ENCODE measurements at places on chromosomes 7 and 10.

GRCh38 chr10:49141541-49142332, 7.9 kb upstream of the FAM170B start:
- DNase-seq, result no peak

DNA sequence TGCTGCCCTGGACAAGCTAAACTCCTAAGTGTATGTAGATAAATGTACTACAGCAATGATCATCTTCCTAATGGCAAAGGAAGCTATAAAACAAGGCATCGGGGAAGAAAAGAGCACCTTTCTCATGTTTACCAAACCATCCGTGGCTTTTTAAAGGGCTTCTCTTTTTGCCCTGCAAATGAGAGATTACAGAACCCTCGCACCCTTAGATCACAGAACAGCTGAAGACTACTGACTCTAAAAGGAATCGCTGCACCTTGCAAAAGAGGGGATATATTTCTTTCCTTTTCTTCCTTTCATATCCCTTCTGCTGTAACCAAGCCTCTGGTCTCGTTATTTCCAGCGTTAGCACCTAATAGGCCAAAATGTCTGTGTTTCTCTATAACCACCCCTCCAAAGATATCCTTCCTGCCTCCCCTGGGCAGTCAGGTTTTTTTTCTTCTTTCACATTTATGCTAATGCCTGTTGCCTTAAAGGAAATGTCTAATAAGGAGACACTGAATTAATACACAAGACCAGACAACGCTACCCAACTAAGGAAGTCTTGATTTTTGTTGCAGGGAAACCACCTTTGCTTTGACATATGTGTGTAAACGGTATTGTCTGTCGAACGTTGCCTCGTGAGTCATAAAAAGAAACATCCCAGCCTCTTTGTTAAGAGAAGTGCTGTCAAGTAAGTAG, 10.5 kb downstream of the ST8SIA6 start:
- DNase-seq, result no peak

DNA sequence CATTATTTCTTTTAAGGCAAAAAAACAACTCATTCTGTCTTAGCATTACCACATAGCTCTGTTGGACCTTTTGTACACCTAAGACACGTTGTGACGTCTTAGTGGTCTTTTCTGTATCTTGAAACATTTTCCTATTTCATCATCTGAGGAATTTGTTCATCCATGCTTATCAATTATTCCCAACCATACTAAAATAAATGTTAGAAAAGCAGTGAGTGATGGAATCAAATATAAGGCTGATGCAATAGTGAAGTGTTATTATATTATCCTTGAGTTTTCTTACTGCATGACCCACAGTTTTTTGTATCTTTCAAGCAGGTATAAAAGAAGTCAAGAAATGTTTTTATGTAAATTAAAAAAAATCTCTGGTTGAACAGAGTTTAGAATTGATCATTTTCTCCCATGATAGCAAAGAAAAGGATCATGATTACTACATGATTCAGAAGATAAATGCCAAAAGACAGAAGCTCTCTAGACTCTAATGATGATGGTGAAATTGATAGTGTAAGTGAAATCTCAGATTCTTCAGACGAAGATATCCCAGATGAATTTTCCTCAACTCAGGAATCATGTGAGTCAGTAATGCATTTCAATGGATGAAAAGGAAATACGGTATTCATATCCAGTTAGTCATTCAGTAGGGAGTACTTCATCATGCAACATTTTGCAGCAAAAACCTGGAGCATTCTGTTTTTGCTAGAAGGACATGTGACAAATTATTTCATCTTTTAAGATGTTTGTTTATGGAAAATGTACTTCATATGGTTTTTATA, 51.4 kb downstream of the CELF2 start:
- DNase-seq, result no peak

GRCh38 chr7:2040201-2040892, 192.4 kb downstream of the MAD1L1 start:
- DNase-seq, result no peak

GRCh38 chr10:71128311-71128980, 83.9 kb upstream of the UNC5B start:
- no peak for DNase-seq

DNA sequence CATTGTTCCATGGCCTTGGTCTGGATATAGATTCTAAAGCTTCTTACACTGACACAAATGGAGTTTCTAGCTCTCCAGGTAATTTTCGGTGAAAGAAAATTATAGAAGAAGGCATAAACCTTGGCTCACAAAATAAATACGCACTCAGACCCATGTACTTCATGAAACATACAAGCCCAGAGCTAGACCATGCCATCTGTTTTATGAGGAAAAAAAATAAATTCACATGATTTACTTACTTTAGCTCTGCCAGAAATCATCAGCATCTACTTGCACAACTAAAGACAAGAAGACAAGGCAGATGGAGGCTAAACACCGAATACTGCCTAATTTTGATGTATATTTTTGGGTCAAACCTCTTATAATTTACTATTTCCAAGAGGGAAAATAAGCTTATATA, 197.4 kb upstream of the KLF14 start:
- DNase-seq, result no peak

DNA sequence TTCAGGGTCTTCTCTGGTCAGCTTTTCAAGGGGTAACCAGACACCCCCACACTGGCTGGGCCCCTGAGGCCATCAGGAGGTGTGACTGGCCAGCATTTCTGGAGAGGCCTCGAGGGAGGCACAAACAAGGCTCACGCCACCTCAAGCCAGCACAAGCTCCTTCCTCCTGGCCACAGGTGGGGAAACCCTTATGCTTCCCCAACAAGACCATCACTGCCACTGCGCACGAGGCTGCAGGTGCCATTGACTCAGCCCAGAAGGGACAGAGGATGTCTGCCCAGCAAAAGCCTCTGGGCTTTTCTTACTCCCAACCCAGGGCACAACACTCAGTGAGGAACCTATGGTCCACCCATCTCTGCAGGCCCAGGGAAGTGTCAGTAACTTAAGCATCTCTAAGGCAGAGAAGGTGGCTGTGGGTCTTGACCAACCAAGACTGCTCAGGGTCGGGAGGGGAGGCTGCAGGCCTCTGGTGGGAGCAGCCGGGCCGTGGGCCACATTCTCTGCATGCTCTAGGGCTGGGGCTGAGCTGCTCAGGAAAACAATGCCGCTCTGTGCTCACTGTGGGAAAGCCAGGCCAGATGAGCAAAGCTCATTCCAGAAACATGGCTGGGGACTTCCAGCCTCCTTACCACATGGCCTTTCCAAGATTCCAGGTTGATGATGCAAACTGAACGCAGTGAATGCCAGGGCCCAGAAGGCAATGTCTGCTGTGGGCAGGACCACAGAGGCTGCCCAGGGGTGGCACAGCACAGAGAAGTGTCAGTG, 24.2 kb upstream of the RASSF4 start:
- no peak for DNase-seq

DNA sequence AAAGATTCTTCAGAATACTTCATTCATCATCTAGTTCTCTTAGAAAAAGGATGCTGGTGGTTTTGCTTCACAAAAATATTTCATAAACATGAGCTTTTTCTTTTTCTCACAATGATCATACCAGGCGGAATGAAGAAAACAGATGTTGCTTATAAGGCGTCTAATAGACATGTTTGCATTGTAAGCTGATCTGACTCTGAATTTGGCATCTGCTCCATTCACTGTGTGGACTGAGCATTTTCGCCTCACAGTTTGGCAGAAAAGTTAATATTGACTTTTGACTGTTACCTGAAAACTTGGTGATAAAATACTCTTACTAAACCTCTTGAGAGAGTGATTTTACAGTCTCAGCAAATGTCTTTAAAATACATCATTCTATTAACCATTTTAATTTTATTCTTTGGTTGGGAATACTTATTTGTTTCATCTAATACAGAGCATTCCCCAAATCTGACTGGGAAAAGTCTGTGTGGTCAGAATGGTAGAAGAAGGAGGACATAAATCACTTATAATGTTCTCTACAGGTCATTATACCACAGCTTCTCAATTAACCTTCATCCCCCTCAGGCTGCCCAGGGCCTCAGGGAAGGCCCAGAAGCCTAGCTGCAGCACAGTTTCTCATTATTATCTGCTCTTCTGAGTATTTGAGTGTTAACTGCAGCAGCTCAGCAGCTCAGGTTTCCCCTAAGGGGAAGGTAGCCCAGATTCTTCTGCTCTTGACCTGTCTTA, 121.6 kb upstream of the KAT6B start:
- peak; percentile 58 for DNase-seq

DNA sequence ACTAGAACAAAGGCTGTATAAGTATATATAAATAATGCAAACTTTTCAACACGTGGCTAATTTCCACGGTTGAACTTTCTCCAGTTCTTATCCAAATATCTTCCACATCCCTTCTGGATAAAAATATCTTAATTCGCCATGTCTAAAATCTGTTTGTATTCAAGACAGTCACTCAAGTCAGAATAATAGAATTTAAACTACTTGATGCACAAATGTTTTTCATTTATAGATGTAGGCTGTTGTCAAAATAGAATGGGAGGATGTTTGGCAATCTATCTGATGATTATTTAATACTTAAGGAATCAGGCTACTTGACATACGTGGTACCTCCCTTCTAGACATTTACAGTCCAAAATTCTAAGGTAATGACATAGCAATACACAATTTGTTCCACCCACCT, 204.3 kb downstream of the TWIST1 start:
- no peak for DNase-seq

- no peak for DNase-seq
Observed at GRCh38 chr10:133224756-133225372, 5.2 kb upstream of the UTF1 start.

GRCh38 chr7:26497801-26498596, 206.3 kb downstream of the SNX10 start:
- no peak for DNase-seq

DNA sequence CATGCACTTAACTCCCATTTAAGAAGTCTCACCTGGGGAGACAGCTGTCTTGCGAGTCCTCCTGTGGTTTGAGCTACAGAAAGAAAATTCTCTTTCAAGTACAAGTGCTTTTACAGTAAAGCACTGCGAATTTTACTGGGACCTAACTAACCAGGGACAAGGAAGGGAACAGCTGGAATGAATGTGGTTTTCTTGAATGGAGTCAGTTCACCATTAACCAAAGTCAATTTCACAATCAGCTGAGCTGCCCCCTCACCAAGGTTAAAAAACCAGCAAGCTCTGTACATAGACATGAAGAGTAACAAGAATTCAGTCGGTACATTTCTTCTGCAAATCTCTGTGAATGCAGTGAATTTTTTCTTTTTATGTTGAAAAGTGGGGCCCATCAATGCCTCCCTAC, 56.3 kb downstream of the GFRA1 start:
- no peak for DNase-seq

DNA sequence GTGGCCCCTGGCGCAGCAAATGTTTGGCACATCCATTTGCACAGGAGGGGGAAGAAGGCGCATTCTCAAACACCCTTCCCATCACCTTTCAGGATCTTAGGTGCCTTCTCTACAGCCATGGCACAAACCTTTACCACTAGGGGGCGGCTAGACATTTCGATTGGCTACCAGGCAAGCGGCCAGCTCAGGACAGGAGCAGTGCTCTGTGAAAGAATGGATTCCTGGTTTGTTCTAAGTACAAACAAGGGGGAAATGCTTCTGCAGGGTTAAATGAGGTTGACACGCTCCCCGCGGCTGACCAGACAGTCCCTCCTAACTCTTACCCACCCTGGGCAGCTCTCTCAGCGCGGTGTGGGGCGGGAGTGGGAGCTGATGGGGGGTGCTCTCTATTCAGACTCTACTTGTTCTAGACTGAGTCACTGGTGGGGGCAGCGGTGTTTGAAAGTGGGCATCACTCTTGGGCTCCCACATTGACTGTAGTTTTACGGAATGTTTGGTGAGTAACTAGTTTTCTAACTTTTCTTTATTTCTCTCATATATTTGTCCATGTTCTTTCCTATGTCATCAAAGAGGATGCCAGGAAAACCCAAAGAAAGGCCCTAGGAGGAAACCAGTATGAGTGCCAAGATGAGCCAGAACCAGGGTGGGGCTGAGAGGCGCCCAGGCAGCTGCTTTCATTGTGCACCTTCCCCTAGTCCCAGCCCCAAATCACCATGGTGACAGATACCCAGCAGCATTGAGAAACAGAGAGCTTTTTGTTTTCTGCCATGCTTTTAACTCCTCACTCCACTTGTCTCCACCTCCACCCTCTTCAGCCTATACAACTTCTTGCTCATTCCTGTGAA, 61.4 kb upstream of the GPR158 start:
- peak; percentile 33 for DNase-seq

GRCh38 chr10:17504547-17505245, 50.3 kb upstream of the ST8SIA6 start:
- no peak for DNase-seq

DNA sequence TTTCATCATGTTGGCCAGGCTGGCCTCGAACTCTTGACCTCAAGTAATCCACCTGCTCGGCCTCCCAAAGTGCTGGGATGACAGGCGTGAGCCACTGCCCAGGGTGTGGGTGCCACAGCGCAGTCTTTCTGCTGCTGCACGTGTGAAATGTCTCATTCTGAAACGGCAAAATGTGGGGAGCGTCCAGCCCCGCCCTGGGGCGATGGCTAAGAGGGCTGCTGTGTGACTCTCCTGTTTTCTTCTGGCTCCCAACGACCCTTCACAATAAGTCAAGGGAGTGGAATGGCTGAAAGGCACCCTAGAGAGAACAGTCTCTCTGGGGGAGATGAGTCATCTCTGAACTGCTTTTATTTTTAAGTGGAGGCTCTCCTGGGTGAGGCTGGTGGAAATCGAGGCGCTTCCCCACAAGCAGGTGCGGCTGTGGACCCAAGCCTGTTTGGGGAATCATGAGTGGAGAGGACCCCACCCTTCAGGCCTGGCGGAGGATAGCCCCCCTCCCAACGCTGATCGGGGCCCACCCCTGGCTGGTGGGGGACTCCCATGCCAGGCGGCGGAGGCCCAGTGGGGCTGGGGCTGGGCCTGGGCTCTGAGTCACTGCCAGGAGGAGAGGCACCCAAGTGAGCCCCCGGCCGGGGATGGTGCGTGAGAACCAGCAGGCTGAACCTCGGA, 18.0 kb downstream of the ADAP1 start:
- no peak for DNase-seq

DNA sequence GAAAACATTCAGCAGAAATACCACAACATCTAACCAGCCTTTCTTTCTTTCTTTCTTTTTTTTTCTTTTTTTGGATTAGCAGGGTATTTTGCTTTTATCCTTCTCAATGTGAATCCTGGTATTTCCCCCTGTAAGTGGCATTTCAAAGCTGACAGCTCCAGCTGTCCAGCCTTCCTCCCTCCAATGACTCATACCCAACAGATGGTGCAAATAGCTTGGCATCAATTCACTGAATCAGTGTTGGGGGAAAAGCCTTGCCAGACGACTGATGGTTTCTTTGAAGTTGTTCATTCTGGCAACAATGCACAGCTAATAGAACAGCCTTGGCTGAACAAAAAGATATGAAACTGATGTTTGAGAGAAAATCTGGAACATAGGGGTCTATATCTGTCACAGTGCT, 316.8 kb upstream of the STEAP1 start:
- DNase-seq, result peak; percentile 74

DNA sequence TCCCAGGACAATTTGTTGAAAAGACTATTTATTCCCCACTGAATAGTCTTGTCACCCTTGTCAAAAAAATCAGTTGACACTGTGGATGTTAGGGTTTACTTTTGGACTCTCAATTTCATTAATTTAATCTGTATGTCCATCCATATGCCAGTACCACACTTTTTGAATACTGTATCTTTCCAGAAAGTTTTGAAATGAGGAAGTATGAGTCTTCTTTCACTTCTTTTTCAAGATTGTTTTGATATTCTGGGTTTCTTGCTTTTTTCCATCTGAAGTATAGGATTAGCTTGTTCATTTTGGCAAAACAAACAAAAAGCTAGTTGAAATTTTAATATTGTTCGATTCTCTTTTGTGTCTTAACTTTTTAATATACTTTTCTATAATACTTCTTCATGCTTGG, 21.7 kb downstream of the KLHDC10 start:
- DNase-seq, result no peak

- no peak for DNase-seq
Observed at GRCh38 chr10:7090529-7090928, 320.3 kb downstream of the SFMBT2 start.

GRCh38 chr10:45581216-45581549, 91.4 kb downstream of the ZFAND4 start:
- DNase-seq, result no peak
